ENCODE measurements at places on chromosomes 5 and 9.

DNA sequence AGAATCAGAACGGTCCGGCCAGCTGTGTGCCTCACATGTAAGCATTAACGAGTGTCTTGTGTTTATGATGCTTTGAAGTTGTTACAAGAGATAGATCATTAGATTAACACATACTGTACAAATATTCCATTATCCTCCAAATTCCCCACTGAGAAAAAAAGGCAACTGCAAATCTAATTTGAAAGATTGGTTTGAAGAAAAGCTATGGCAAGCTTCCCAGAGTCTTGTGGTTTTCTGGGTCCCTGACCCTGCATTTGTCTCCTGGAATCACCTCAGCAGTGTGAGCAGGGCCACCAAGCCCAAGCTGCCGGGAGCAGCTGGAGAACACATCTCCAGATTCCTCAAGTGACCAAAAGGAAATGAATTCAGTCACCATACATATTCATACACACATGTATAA lies 36.9 kb upstream of the ADAMTS16 start:
- no peak for DNase-seq

DNA sequence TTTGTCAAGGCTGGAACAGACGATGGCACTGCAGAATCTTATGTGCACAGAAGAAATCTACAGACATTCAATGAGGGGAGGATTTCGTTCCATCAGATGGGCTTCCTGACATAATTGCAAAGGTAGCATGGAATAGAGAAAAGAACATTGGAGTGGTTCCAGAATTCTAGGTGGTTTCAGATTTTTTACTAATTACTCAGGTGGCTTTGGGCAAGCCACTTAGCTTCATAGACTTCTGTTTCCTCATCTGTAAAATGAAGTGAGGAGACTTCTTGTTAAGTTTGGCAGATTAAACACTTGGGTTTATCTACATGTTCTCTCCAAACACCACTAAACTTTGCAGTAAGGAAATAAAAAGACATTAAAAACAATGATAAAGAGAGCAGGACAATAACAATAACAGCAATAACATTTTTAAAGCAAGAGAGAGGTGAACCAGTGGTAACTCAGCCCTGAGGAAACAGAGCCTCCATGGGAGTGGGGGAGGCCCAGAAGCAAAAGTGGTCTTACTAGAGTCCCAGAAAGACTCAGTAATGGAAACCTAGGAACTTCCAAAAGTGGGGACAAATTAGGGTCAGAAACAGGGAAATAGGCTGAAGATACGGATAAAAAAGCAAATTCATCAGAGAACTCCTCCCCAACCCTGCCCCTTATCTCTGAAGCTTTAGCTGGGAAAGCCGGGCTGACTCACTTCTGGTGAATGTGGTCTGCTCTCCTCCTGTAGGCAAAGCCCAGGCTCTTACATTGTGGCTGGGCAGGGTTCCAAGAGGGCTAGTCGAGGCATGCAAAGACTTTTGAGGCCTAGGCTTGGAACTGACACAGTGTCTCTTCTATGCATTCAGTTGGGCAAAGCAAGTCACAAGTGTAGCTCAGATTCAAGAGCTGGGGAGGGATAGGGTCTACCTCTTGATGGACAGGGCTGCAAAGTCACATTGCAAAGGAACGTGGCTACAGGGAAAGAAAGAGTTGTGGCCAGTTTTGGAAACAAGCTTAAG lies 11.8 kb upstream of the ACTBL2 start:
- peak; percentile 69 for DNase-seq

GRCh38 chr9:14173713-14174112 lies 140.2 kb downstream of the NFIB start:
- no peak for DNase-seq

DNA sequence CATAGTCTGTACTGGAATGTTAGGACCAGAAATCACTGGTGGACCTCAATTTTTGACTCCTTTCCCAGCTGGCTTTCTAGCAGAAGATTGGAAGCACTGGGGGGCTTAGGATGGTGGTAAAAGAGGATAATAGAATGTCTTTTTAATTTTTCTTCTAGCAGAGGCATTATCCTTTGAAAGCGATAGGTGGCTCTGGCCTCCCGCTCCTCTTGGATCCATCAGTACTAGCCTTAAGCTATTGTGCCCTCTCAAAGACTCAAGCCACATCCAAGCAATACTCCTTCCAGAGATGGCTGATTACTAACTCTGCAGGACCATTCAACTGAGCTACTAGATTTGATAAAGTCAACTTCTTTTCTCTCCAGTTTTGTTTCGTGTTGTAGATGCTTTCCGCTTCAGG lies 610.6 kb downstream of the CDH12 start:
- no peak for DNase-seq

GRCh38 chr5:16505140-16505891 lies 39.7 kb upstream of the ZNF622 start:
- no peak for DNase-seq
